T-helper 1 cell treated with Interleukin-12 subunit alpha and Interleukin-12 subunit beta and Interleukin-4 antibody, amounts not matched to agents 30 ng/mL and 1 ng/mL, for 36 hours (primary cell): ENCODE measurements at places on chromosomes 1 and 21. TPM values are rescaled to one million over a fixed set of nuclear protein-coding genes. Genes with fewer than 3 reads are reported as not detected.

The IPO13 gene
- total RNA-seq: 31.4 and 32.2 TPM in 2 replicates

The SNX7 gene
- not detected in 2 replicates for total RNA-seq

The OR2AK2 gene
- total RNA-seq: 0.20 TPM in 1 of 2 replicates, not detected in the other

The KRTAP11-1 gene
- total RNA-seq: not detected in 2 replicates

The NPHS2 gene
- not detected in 2 replicates for total RNA-seq

The VWA5B1 gene
- not detected in 2 replicates for total RNA-seq

The FCGR3A gene
- not detected in 2 replicates for total RNA-seq

The ODF2L gene
- 44.2 and 53.1 TPM in 2 replicates for total RNA-seq

The CACNA1S gene
- not detected in 2 replicates for total RNA-seq

The RNF186 gene
- total RNA-seq: not detected in 2 replicates

The OSCP1 gene
- 0.41 TPM in 1 of 2 replicates, not detected in the other for total RNA-seq

The CCDC185 gene
- total RNA-seq: not detected in 2 replicates

The AKR7A3 gene
- 1.6 and 2.0 TPM in 2 replicates for total RNA-seq

The MEAF6 gene
- 51.3 and 54.9 TPM in 2 replicates for total RNA-seq

The ALPL gene
- not detected in 2 replicates for total RNA-seq

The CLCNKB gene
- not detected in 2 replicates for total RNA-seq

The RHOC gene
- total RNA-seq: 101 and 103 TPM in 2 replicates

The ZMYND12 gene
- total RNA-seq: not detected in 2 replicates

The DIO1 gene
- not detected in 2 replicates for total RNA-seq

The TSPEAR gene
- total RNA-seq: not detected in 2 replicates

The RAP1GAP gene
- total RNA-seq: 0.10 and 0.54 TPM in 2 replicates
